ENCODE measurements at places on chromosomes 11 and 22.

DNA sequence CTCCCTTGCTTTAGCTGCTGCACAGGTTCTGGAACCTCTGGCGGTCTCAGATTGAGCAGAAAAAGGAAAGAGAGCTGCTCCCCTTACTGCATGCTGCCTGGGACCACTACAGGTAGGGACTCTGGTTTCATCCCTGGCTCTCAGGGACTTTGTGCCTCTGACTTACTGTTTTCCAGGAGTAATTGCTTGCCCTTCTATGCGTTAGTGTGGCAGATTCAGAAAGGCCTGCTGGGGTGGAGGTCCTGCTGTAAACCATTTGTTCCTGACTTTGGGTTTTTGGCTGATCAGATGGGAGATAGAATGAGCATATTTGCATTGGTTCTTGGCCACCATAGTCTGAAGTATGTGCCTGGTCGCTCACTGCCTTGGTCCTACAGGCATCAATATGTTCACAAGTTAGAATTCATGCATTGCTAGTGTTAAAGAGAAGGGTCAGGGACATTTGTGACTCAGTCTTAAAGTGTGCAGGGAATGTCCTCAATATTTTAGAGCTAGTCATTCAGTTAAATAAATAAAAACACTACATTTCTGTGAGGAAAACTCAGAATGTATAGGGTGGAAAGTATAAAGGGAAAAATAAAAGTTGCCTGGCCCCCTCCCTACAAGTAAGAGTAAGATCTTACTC is 78.0 kb downstream of the PISD start:
- no peak for DNase-seq

DNA sequence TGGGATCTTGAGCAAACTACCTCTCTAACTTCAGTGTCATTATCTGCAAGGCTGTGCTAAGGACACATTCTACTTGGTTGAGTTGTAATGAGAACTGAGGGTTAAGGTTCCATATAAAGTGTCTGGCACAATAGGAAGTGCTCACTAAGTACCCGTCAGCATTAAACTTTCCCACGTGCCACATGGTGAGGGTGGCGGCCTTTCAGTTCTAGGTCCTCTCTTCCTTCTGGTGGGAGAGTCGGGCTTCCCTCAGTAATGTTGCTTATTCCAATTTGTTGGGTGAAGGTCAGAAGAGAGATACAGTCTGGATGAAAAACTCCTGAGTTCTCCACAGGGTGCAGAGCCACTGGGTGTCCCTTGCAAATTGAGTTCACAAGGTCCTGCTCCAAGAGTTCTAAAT is 4.6 kb upstream of the CD6 start:
- DNase-seq: no peak

DNA sequence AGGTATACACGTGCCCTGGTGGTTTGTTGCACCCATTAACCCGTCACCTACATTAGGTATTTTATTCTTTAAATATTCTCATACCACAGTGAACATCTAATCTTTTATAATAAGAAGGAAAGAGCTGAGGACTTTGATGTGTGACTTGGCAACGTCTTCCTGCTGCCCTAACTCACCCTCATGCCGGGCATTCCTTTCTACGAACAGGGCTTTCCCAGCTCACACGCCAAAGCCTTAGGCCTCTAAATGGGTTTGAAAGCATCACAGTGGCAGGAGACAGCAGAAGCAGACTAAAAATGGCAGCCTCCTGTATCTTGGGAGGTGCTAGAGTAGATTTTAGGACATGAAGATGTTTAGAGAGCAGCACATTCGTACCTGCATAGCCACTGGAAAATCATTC is 52.6 kb downstream of the CLTCL1 start:
- no peak for DNase-seq

DNA sequence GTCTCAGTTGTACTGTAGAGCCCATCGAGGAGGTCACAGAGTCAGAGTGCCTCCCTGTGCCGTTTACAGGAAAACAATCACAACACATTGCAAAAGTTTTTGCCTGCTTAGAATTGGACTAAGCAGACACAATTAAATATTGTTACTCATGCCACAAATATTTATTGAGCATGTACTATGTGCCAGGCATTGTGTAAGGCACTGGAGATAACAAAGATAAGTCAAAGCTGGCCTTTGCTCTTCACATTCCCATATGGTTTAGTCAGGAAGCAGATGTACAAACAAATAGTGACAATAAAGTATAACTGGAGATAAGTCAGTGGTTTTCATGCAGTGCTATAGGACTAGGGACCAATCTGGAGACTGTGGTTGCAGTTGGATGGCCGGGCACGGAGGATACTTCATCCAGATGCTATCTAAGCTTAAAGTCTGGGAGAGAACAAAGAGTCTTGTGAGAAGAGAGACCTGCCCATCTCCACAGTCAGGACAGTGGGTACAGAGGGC is 550.7 kb downstream of the INSC start:
- DNase-seq: no peak

DNA sequence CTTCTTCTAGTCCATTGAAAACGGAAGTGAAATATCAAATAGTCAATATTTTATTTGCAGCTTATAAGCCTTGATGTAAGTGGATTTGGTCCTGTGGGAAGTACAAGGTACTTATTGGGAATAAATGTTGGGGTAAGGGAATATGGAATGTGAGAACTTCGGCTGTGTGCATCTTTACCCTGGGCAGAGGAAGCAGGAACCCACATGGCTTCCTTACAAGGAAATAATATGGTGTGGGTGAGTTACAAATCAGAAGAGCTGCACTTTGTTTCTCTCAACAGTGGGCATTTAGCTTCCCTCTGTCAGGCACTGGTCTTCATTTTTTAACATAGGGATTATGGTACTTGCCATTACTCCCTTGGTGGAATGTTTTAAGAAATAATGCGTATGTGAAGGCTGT is 77.9 kb downstream of the SCN3B start:
- no peak for DNase-seq

All from stimulated activated CD8-positive, alpha-beta memory T cell treated with anti-CD3 and anti-CD28 coated beads, Interleukin-2, amount 100 ng/mL, for 1 hour (primary cell).